Liver (tissue), 10 donors: ENCODE measurements at places on chromosomes 6 and 20.

DNA sequence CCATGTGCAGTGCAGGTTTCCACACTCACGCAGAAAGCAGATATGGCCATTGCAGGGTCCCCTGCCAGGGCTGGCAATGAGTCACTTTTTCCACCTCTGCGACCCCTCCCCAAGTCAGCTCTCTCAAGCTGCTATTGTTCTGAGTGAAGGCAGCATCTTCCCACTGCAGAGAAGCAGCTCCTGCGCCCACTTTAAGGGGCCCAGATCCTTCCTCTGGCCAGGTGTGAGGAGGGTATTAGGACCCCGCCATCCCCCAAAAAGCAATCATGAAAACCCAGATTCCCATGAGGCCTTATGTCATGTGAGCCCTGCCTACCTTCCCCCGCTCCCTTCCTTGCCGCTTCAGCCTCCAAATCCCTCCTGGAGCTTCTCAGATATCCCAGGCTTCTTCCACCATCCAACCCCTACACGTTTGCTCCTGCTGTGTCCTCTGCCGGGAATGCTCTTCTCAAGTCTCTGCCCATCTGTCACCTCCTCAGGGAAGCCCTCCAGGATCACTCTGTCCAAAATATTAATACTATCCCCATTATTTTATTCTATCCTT is 220.3 kb downstream of the NFATC2 start:
- no peak for DNase-seq

DNA sequence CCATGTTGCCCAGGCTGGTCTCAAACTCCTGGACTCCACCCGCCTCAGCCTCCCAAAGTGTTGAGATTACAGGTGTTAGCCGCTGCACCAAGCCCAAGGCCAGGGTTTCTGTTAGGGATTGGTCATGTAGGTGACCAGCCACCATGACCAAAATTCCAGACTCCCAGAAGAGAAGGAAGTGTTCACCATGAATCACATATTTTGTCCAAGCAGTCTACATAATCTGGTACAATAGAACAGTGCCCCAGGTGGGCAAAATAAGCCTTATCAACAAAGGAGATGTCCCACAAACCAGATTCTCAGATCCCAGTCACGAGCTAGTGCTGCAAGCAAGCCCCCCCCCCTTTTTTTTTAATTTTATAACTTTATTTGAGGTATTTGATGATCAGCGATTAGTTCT is 20.0 kb downstream of the ZNF341 start:
- no peak for DNase-seq

- no peak for DNase-seq
Measured at GRCh38 chr6:38281126-38281525, 358.6 kb downstream of the BTBD9 start.

DNA sequence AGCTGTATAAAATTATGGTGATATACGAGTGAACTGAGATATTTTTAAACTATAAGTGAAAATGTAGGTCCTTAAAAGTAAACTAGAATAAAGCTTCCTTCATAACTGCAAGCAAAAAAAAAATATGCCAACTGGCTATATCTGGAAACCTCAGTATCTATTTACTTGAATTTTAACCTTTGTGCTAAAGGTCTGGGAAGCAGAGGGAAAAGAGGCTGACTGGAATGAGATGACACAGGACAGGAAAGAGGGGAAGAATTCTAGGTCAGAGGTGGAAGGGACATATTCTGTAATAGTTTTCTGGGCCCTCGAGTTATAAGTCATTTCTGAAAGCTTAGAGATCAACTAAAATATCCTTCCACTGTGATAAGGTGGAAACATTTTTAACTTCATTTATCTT is 46.8 kb downstream of the AIG1 start:
- no peak for DNase-seq

- DNase-seq: no peak
Measured at GRCh38 chr6:11155589-11155988, 44.1 kb upstream of the ERVFRD-1 start.

- no peak for DNase-seq
Measured at GRCh38 chr6:69699655-69700054, 97.2 kb downstream of the LMBRD1 start.

DNA sequence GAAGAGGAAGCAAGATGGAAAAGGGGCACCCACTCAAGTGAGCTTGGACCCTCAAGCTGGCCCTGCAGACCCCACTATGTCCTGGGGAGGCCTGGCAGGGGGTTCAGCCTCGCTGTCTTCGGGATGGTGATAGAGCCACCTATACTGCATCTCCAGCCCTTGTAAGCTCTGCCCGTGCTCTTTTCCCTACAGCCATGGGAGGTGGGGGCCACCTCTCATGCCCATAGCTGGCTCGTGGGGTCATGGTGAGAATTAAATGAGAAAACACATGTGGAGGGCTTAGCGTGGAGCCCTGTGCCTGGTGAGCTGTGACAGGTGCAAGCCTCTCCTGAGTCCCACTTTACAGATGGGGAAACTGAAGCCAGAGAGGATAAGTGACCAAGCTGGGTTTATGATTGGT is 27.7 kb downstream of the PCK1 start:
- no peak for DNase-seq

GRCh38 chr20:6355754-6356451 is 233.1 kb upstream of the FERMT1 start:
- DNase-seq: no peak

DNA sequence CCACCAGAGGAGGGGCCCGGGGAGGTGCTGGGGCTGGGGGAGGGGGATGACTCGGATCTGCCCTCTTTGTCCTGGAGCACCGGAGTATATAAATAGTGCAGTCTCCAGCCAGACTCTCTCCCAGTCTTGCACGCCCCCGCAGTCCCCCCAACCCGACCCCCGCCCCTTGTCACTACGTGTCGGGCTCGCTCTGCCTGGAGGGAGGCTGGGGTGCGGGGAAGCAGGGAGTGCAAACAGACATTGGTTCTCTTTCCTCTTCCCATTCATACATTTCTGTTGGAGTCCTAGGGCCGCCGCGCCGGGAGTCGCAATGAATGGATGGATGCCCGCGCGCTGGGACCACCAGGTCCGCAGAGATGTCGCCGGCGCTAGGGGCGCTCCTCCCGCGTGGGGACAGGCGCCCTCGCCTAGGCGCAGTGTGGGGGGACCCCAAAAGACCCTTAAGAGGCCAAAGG is 179.3 kb downstream of the TBXT start:
- no peak for DNase-seq

GRCh38 chr6:160111806-160112205 is 9.8 kb upstream of the SLC22A1 start:
- no peak for DNase-seq
